ENCODE measurements at places on chromosomes 11 and 22. TPM values are rescaled to one million over a fixed set of nuclear protein-coding genes. Genes with fewer than 3 reads are reported as not detected.

Gene BARX2
- 3.4 TPM for total RNA-seq

Gene C11orf91
- total RNA-seq: not detected

Gene CSNK2A3
- 0.47 TPM for total RNA-seq

Gene NFAM1
- not detected for total RNA-seq

Gene MS4A4A
- total RNA-seq: not detected

Gene RASSF7
- total RNA-seq: 47.2 TPM

Gene CHADL
- 3.5 TPM for total RNA-seq
